Gastroesophageal sphincter (tissue), 4 donors: ENCODE measurements at places on chromosomes 12 and 14. TPM values are rescaled to one million over a fixed set of nuclear protein-coding genes. Genes with fewer than 3 reads are reported as not detected.

The SLC25A47 gene
- not detected for total RNA-seq

DNA sequence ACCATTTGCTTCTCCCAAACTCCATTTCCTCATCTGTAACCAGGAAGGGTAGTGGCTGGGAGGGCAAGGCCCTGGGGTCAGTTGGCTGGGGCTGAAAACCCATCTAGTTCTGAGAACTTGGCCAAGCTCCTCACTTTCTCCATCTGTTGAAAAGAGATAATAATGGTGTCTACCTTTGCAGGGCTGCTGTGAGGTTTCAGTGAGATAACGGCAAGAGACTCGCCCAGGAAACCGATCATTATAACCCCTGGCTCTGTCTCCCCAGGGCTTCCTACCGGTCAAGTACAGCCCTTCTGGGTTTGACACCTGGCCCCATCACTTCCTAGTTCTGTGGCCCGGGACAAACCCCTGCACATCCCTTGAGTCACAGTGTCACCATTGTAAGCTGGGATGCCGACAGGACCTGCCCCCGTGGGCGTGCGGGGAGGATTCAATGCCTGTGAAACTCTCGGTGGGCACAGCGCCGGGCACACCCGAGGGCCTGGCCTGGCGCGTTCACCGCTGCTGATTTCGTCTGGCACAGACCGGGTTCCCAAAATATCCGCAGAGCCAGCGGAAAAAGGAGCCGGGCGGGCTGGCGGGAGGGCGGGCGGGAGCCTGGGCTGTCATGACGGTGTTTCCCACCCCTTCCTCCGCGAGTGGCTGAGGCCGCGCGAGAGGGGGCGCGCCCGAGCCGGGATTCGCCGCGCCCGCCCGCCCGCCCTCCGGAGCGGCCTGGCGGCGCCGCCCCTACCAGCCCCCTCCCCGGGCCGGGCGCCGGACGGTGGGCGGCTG, 4.4 kb downstream of the KMT5A start:
- peak; percentile 75 for ATAC-seq

The ADAMTS20 gene
- not detected for total RNA-seq

The TSPAN9 gene
- total RNA-seq: 19.5 TPM

The RPS6KL1 gene
- 8.7 TPM for total RNA-seq

The SERPINA10 gene
- not detected for total RNA-seq

DNA sequence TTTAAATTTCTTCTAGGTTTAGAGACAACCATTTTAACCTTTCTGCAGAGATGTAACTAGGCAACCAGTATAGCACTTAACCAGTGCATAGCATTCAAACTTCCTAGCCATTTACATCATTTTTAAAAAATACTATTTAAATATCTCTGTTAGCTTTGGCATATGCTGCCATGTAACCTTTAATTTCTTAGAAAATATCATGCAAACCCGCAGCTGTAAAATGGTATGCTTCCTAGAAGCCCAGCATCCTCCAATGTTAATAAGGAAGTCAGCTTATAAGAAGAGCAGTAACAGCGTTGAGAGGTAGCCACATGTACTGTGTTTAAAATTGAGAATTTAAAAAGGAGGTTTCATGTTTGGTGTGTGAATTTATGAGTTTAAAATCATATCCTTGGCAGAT, 22.8 kb downstream of the GNG2 start:
- no peak for ATAC-seq

DNA sequence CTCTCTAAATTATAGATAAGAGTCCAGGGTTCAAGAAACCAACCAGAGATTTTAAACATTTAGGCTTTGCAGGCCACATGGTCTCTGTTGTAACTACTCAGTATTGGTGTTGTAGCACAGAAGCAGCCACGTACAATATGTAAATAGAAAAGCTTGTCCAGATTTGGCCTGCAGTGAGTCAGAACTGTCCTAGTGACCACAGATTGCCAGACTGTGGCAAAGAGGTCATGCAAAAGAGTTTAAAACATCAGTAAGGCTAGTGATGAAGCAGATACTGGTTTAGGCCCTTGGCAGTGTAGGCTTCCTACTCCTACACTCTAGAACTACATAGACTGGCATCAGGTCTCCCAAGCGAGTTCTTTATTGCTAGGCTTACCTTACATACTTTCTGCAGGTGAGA, 117.6 kb upstream of the GARIN6 start:
- ATAC-seq: no peak

The C12orf60 gene
- total RNA-seq: 1.1 TPM

- no peak for ATAC-seq
These were observed 89.8 kb downstream of the WSCD2 start for GRCh38 chr12:108218921-108219320.

- ATAC-seq: no peak
These were observed 11.4 kb downstream of the NOPCHAP1 start for GRCh38 chr12:104997541-104997940.

GRCh38 chr12:30806989-30807694, 52.4 kb upstream of the CAPRIN2 start:
- peak; percentile 62 for ATAC-seq

The SNRNP35 gene
- total RNA-seq: 16.3 TPM

The TSPAN11 gene
- total RNA-seq: 7.0 TPM

DNA sequence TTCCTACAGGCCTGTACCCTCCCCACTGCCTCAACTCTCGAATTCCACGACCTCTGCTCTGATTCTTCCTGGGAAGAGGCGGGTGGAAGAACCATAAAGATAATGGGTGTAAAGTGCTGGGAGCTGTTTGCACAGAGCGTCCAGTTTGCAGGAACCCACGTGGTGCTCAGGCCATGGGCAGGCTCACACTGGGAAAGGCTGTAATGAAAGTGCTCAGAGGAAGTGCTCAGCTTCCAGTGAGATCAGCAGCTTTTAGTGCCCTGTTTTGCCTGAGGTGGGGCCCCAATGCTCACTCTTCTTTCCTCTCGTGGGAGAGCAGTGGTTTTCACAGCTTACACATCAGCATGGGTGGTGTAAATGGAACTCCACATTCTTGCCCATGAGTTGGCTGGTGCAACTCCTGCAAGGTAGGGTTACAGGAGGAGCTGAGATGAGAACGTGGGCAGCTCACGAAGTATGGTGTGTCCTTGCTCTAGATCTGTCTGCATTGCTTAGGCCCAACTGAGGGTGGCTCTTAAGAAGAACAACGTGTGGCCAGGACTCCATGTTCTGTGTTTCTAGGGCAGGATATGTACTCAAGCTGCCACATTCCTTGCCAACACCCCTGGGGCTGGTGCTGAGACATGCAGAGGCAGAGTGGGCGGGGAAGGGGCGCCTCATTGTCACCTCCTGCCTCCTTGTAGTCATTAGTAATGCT, 2.9 kb downstream of the TMEM63C start:
- ATAC-seq: no peak

DNA sequence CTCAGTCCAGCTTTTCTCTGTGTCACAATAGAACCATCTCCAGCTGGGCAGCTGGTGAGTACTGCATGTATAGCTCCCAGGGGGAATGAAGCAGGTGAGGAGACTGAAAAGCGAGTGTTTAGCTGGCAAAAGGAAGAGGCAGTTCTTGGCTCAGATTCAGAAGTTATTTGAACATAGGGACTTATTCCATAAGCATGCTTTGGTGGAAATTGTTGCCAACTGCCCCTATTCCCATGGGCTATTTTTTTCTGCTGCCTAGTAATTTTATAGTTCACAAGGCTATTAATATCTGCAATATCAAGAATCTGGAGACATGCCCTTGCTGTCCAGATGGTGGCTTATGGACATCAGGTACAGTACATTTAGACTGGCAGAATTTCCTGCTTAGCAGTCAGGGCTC, 1112.7 kb downstream of the LRFN5 start:
- ATAC-seq: no peak

GRCh38 chr12:18658829-18659228, 79.0 kb downstream of the PLCZ1 start:
- ATAC-seq: no peak

- no peak for ATAC-seq
These were observed 85.1 kb upstream of the AMIGO2 start for GRCh38 chr12:47164724-47165439.

GRCh38 chr12:174124-174523, 39.8 kb downstream of the SLC6A12 start:
- ATAC-seq: no peak

DNA sequence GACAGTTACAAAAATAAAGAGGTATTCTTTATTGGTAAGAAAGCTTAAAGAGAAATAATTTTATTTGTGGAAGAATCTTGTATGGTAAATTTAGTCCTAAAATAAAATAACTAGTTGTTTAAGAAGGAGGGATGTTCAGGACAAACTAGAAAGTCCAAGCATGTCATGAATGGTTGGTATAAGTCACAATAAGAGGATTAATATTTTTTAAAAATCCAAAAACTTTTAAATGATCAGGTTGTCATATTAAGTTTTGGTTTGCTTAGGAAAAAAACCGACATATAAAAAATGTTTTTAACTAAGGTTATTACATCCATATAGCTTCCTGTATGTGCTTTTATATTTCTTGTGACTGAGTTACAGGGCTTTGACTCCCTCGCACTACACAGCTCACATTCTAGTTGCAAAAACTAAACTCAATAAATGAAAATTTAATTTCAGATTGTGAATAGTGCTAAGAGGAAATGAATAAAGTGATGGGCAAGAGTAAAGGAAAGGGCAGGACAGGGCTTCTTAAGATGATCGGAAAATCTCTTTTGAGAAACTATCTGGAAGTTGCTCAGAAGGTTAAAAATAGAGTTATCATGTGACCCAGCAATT, 80.7 kb upstream of the METAP2 start:
- ATAC-seq: no peak

The BATF gene
- total RNA-seq: 16.8 TPM

DNA sequence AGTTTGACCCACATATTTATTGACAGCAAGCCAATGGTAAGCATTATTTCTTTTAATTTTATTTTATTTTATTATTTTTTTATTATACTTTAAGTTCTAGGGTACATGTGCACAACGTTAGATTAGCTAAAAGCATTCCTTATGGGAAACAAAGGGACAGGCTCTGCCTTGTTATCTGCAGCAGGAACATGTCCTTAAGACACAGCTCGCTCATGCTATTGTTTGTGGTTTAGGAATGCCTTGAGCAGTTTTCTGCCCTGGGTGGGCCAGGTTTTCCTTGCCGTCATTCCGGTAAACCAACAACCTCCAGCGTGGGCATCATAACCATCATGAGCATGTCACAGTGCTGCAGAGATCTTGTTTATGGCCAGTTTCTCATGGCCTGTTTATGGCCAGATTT, 370.2 kb downstream of the TMEM117 start:
- no peak for ATAC-seq

DNA sequence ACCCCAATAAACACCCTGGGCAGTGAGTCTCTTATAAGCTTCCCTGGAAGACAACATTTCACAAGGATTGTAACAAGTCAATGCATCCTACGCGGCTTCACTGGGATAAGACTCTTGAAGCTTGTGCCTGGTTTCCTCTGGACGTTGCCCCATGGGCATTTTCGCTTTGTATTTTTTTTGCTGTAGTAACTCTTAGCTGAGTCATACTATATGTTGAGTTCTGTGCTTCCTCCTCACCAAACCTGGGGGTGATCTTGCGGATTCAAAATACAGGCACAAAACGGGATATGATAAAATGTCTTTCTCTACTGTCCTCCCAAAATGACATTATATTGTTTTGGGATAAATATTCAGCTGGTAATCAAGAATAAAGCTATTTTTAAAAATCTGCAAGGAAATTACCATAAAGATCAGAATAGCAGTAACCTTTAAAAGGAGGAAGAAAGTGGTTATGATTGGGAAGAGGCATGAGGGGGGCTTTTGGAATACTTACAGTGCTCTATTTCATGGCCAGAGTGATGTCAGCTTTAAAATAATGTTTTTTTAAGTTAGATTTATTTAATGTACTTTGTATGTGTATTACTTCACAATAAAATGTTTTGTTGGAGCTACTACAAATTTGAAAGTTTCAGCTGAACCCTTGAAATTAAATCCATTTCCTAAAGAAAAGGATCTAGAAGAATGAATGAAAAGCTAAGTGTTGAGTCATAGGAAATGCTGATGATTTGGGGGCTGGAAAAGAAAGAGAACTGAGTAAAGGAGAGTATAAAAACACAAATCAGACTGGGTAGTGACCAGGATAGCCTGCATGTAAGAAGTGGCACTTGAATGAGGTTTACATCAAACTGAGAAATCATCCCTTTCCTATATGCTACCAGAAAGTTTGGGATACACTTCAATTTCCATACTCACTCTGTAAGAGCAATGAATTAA, 14.7 kb downstream of the BTBD7 start:
- ATAC-seq: no peak

DNA sequence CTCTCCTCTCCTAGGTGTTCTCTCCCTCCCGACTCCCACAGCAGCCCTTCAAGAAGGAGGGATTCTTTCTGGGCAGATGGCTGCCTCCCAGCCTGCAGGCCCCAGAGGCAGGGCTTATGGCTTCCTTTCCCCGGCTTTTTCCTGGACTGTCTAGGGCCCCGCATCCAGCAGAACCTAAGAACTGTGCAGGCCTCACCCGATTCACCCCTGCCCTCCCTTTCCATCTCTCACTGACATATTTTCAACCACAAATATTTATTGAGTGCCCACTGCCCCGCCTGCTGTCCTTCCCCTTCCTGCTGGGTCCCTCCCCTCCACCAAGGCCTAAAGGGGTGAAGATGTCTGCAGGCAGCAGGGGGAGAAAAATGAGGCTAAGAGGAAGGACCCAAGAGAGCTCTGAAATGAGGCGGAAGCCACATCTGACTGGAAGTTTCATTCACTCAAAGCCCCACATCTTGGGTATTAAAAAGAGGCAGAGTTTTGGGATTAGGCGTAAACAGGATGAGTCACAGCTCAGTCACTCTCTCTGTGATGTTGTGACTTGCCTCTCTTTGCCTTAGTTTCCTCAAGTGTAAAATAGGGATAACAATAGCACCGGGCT, 2.9 kb downstream of the SCNN1A start:
- no peak for ATAC-seq

DNA sequence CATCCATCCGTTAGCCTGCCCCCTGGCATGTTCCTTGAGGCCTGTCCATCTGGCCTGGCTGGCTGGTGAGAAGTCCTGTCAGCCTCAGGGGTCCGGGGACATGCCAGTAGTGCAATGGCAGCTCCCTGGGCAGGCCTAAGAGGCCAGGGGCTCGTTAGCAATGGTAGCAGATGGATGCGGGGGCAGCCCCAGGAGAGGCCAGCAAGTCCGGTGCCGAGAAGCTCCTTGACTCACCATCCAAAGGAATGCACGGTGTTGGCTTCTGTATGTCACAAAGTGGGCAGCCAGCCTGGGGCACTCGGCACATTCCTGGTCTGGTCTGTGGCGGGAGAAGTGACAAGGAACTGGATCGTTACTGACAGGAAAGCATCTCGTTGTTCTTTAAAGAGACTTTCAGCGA, 319.9 kb downstream of the CACNA1C start:
- ATAC-seq: no peak

DNA sequence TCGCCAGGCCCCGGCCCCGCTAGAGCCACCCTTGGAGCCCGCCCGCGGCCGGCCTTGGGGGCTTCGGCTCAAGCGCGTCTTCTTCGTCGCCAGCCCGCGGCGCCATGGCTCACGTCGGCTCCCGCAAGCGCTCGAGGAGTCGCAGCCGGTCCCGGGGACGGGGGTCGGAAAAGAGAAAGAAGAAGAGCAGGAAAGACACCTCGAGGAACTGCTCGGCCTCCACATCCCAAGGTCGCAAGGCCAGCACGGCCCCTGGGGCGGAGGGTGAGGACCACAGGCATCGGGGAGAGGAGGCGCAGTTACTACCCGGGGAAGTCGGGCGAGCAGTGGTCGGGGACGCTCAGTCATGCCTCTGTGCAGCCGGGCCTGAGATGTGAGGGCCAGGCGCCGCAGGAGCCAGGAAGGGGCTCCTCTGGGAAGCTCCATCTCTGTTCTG, 573 bp downstream of the ARL6IP4 start:
- no peak for ATAC-seq
